SHP77 (cell line): ENCODE measurements at places on chromosomes 4 and X.
A peak's percentile ranks its signal among the peaks of the same experiment; 100 is the strongest.

GRCh38 chr4:8101213-8102075, 57.2 kb downstream of the ABLIM2 start:
- DNase-seq, result no peak

DNA sequence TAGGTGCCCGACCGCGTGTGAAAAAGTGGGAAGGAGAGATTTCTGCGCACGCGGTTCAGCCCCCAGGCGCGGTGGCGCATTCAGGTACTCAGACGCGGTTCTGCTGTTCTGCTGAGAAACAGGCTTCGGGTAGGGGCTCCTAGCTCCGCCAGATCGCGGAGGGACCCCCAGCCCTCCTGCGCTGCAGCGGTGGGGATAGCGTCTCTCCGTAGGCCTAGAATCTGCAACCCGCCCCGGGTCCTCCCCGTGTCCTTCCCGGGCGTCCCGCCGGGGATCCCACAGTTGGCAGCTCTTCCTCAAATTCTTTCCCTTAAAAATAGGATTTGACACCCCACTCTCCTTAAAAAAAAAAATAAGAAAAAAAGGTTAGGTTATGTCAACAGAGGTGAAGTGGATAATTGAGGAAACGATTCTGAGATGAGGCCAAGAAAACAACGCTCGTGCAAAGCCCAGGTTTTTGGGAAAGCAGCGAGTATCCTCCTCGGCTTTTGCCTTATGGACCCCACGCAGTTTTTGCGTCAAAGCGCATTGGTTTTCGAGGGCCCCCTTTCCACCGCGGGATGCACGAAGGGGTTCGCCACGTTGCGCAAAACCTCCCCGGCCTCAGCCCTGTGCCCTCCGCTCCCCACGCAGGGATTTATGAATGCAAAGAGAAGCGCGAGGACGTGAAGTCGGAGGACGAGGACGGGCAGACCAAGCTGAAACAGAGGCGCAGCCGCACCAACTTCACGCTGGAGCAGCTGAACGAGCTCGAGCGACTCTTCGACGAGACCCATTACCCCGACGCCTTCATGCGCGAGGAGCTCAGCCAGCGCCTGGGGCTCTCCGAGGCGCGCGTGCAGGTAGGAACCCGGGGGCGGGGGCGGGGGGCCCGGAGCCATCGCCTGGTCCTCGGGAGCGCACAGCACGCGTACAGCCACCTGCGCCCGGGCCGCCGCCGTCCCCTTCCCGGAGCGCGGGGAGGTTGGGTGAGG, 3.7 kb downstream of the SHOX start:
- DNase-seq, result no peak

DNA sequence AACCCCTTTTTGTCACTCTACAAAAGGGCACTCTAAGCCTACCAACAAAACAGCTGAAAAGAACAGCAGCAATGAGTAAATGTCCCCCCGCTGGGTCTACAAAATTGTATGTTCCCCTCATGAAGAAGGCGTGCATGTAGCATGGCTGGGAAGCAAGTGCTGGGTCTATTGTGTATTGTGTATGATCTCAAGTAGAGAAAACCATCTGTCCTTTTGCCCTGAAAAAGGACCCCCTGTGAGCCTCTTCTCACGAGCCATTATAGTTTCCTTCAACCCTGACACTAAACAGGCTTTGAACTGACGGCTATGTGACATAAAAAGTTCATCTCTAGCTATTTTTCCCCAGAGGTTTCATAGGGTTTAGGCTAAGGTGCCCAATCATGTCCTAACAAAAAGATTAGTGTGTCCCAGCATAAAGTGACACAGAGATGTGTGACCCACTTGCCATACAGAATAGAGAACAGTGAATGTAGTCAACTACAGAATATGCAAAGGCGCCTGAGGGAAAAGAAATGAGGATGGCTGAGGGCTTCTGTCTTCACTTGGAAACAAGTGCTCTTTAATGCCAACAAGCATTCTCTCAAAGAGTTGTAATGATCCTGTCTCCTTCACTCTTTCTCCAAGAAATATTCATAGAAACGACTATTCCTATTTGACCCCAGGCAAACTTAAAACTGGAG, 27.3 kb downstream of the COL25A1 start:
- DNase-seq, result no peak

DNA sequence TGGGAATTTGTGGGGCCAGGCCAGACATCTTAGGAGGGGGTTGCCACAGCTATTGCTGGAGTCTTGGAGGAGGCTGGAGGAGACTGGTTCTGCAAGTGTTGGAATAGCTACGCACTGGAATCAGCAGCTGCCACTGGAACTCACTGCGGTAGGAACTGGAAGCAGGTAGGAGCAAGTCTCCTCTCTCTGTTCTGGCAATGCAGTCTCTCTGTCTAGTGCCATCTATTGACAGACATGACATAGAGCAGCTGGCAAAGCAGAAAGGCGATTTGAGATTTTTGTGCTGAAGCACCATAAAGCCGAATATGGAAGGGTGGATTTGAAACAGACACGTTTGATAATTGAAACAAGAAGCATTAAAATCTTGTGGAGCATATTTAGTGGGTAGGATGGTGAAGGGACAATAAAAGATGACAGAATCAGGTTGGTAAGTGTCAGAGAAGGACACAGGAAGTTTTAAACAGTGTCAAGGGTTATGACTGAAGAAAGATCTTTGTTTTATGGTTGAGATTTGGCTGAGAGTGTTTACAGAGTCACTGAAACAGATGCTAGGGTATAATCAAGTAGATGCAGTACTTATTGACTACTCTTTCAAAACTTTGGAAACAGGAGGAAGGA, 23.5 kb upstream of the SYNPO2 start:
- DNase-seq, result peak; percentile 64

GRCh38 chr4:141788169-141788915, 152.0 kb downstream of the IL15 start:
- DNase-seq, result no peak

DNA sequence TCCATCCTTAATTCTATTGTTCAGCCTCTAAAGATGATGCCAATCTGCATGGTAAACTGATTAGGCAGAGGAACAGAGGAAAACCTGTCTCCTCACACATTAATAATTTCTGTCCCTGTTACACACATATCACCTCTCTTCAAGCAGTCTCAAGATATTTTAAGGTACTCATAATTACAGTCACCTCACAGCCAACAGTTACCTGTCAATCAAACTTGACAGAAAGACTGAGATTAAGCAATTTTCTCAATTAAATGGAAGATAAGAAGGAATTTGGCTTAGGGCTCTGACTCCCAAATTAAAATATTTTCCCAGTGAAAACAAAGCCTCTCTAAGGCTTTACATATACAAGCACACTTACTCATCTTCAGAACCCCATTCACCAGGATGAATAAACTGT, 85.2 kb downstream of the MAPK10 start:
- no peak for DNase-seq

GRCh38 chr4:42995343-42995944, 102.9 kb downstream of the GRXCR1 start:
- peak; percentile 38 for DNase-seq

GRCh38 chr4:77167866-77168265, 10.9 kb downstream of the CCNG2 start:
- no peak for DNase-seq

DNA sequence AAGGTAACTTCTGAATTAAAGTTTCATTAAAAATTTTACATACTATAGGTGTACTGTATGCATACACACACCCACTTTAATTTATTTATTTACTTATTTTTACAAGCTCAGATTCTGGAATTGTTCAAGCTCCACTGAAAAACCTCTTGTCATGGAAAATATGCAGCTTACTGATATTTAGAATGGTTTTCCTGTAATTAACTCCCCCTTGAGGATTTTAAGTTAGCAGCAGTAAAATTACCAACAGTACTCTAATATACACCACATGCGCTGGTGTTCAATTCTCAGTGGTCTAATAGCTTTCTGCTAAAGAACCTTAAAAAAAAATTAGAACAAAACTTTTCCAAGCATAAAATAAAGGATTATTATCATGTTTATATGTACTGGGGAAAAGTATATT, 12.0 kb downstream of the MAB21L2 start:
- no peak for DNase-seq

GRCh38 chrX:39440799-39441284, 639.6 kb downstream of the MID1IP1 start:
- DNase-seq, result no peak

DNA sequence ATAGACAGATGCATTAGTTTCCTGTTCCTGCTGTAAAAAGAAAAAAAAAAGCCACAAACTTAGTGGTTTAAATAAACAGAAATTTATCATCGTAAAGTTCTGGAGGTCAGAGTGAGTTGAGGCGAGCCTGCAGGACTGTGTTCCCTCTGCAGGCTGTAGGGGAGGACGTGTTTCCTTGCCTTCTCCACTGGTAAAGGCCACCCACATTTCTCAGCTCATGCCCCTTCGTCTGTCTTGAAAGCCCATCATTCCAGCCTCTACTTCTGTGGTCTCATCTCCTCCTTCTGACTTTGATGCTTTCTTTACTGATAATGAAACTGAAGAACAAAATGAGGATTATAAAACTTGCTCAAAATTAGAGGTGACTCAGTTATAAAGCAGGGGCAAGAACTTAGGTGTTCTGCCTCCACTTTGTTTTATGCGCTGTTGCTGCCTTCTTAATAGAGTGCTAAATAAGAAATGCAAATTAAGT, 143.0 kb downstream of the STIM2 start:
- DNase-seq, result no peak

DNA sequence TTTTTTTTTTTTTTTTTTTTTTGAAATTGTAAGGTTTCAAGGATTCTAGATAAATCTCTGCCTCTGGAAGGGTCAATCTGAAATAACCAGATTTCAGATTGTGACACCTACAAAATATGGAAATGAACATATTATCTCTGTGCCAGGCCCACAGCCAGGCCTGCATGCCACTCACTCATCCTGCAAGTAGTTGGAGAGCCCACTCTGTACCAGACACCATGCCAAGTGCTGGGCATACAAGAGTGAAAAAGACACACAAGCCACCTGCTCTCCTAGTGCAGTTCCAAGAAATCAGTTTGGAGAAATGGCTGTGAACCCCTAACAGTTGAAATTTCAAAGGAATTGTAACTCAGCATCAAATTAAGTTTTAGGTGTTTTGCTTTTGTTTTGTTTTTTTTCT, 145.9 kb upstream of the NOCT start:
- DNase-seq, result no peak

GRCh38 chr4:61693520-61693919, 493.4 kb downstream of the ADGRL3 start:
- DNase-seq, result no peak

GRCh38 chr4:58144721-58145120, 1034.5 kb upstream of the IGFBP7 start:
- no peak for DNase-seq

DNA sequence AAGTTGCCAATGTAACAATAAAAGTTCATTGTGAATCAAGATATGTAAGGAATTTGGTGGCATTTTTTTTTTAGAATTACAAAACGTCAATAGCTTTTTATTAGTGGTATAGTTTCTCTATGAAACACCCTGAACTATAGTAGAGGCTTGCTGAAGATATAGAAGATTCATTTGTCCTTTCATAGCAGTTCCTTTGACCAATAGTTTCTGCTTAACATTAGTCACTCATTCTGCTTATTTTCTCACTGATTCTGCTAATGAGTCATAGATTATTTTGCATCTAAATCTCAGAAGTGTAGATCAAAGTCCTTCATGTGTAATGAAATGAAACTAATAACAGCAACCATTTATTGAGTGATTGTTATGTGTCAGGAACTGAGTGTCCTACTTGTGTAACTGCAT, 205.0 kb upstream of the TET2 start:
- DNase-seq, result no peak

GRCh38 chrX:21802054-21802670, 37.3 kb upstream of the MBTPS2 start:
- no peak for DNase-seq

- no peak for DNase-seq
These were observed 82.1 kb downstream of the PPP3CA start for GRCh38 chr4:101264993-101265815.

- DNase-seq, result no peak
These were observed 126.8 kb upstream of the ENPP6 start for GRCh38 chr4:184344435-184344834.

DNA sequence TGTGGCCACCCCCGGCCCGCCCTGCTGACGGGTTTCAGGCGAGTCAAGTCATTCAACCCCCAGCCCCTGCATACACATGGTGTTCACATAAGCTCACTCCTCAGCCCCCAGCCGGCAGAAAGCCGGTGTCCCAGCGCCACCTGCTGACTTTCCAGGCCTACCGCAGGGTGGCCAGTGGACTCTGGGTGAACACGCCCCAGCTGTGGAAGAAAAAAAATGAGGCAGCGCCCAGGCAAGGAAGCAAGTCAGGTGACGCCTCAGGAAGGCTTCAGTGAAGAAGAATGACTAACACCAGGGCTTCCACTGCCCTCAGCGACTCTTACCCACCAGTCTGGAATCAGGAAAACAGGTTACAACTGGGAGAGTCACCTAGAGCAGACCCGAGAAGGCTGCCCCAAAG, 15.8 kb downstream of the BCAP31 start:
- DNase-seq, result peak; percentile 4

GRCh38 chrX:57368158-57368557, 81.7 kb downstream of the FAAH2 start:
- no peak for DNase-seq

- no peak for DNase-seq
These were observed 320.2 kb upstream of the CLNK start for GRCh38 chr4:11004818-11005217.

DNA sequence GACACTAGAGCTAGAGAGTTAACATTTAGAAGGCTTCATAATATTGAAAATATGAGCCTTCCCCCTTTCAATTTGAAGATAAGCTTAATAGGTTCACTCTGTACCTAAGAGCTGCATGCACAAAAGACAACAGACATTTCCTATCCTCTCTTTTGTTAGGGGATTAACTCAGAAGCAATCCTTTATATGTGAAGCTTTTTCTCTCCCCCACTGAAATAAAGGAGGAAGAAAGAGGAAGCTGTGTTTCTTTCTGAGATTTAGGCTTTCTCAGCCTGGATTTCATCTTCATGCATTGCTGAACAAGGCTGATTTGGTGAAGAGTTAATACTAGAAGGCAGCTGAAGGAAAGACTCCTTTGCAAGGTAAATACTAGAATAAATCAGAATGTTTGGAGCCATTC, 21.0 kb upstream of the CABS1 start:
- DNase-seq, result no peak

DNA sequence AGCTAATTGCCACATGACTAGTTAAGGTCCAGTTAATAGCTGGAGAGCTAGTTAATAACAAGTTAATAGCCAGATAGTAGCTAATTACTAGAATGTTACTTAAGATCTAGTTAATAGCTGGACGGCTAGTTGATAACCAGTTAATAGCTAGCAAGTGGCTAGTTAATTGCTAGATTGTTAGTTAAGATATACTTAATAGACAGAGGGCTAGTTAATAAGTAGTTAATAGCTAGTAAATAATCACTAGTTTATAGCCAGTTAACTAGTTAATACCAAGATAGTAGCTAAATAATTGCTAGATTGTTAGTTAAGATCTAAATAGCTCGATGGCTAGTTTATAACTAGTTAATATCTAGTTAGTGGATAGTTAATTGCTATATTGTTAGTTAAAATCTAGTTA, 632.6 kb upstream of the CT83 start:
- DNase-seq, result no peak

DNA sequence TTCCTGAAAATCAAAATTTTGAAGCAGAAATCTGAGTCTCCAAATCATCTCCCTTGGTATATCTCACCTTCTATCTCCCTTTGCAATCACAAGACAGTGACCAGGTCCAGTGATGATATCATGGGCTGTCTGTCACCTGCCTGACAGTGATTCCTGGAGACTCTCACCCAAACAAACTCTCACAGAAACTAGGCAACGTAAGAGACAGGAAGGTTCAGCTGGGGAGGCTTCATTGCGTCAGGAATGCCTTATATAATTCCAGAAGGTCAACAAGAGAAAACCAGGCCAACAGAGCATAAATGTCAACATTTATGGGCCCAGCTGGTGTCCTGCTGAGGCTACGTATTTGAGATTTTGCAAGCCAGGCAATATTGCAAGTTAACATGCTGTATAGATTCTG, 412.7 kb downstream of the KCNIP4 start:
- DNase-seq, result no peak
